ENCODE measurements at places on chromosomes 16 and 17.
A peak's percentile ranks its signal among the peaks of the same experiment; 100 is the strongest.

DNA sequence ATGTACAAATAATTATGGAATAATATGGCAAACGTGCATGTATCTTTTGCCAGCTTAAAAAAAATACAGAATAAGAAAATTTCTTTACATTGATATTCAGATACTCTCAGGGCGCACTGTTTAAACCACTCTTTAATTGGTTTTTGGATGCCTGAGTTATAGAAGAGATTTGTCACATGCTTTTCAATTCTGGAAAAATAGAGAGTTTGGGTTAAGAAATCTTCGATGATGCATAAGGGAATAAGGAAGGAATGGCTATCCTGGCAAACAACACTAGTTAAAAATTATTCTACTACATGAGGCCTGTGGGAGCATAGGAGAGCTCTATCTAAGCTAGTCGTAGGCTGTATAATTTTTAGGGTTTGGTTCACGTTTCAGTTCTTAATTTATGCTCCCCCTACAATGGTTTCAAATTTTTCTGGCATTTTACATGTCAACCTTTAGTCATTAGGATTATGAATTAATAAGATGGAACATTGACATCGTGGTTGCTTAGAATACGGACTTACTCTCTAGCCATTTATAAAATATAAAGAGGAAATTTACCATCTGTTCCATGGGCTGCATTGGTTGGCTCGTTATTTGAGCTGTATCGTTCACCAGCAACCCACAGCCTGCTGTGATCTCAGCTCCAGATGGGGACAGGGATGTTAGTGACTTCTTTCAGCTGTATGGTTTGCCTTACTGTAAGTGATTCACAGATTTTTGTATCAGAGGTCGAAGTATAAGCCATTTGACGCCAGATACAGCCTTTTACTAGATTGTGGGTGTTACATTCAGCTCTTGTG, 15.9 kb downstream of the NARF start:
- no peak for DNase-seq

- no peak for DNase-seq
These were observed 9.6 kb upstream of the EVPL start for GRCh38 chr17:76036497-76037261.

- DNase-seq: no peak
These were observed 470.9 kb upstream of the SOX9 start for GRCh38 chr17:71649941-71650350.

DNA sequence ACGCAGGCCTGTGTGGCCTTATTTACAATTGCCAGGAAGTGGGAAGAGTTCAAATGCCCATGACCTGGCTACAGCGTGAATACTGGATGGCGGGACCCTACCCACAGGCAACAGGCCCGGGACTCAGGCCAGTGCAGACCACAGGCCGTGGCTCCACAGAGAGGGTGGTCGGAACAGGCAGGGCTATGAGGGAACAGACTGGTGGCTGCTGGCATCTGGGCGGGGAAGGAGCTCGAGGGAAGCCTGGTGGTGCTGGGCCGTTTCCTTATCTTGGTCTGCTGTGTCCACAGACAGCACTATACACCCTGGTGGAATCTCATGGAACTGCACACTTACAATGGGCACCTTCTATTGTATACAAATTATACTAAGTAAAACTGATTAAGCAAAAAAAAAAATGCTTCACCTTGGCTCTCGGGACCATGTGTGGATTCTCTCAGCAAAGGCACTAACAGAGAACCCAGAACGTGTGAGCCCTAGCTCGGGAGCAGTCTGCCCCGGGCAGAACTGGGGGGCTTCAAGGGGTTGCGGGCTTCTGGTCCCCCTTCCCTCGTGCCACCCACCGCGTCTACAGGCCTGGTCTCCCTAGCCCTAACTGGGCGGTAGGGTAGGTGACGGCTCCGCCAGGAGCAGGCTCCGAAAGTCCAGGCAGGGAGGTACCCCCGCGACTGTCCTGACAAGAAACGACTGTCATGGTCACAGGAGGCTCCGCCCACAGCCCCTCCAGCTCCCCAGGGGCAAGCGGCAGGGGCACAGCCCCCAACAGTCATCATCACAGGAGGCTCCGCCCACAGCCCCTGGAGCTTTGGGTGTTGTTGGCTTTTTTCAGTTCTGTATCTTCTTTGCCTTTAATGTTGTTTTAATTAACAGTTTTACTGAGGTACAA, 21.8 kb downstream of the CEP131 start:
- peak; percentile 49 for DNase-seq

GRCh38 chr17:77378318-77379064, 237.7 kb downstream of the SEC14L1 start:
- no peak for DNase-seq

GRCh38 chr17:63358956-63359355, 87.2 kb downstream of the CYB561 start:
- DNase-seq: no peak

GRCh38 chr16:68345351-68345810, 34.6 kb downstream of the PRMT7 start:
- no peak for DNase-seq

GRCh38 chr17:3961564-3962047, 2.6 kb downstream of the ATP2A3 start:
- DNase-seq: peak; percentile 18

- no peak for DNase-seq
These were observed 72.6 kb downstream of the BANP start for GRCh38 chr16:88023786-88024185.

DNA sequence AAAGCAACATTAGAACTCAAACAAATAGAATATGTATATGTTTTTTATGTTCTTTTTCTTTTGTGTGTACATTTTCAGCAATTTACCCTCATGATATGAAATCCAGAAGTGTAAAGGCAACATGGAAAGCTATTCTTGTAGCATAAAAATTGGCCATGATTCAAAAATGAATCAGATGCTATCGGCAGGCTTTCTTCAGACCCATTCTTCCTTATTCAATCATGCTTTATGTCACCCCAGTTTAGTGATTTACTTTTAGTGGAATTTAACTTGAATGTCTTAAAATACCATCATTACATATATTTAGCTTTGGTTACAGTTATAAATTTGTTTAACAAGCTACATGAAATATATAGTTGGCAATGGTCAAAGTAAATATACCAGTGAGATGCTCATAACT, 21.4 kb upstream of the SMIM36 start:
- DNase-seq: no peak

GRCh38 chr16:83105279-83106077, 478.7 kb downstream of the CDH13 start:
- no peak for DNase-seq

All from activated CD4-positive, alpha-beta T cell treated with anti-CD3 and anti-CD28 coated beads for 48 hours (primary cell).